Stimulated activated CD8-positive, alpha-beta memory T cell treated with anti-CD3 and anti-CD28 coated beads, Interleukin-15, amount 100 ng/mL, for 24 hours (primary cell): ENCODE measurements at places on chromosomes 5 and 9.

- no peak for DNase-seq
Observed at GRCh38 chr9:2479056-2479565, 142.5 kb upstream of the VLDLR start.

GRCh38 chr5:72661405-72661804 is 154.2 kb upstream of the ZNF366 start:
- no peak for DNase-seq

GRCh38 chr5:116517488-116517887 is 57.1 kb downstream of the SEMA6A start:
- no peak for DNase-seq

- DNase-seq, result no peak
Observed at GRCh38 chr5:68459093-68459809, 243.7 kb downstream of the PIK3R1 start.

DNA sequence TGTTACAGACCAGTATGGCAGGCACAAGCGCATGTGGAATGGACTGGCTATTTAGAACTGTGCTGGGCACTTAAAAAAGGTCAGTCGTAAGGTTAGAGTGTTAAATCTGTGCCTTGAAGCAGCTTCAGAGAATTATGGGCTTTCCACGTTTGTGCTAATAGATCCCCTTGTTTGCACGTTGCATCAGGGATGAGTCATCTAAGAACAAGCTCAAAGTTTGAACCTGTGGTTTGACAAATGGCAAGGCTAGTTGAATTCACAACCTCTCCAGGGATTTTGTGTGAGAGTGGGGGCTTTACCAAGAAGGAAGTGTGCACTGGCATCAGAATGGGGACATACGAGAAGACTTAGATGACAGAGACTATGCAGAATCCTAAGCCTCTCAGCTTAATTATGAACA is 249.6 kb downstream of the IRX1 start:
- DNase-seq, result no peak

GRCh38 chr9:31137176-31138160 is 1247.0 kb upstream of the ACO1 start:
- no peak for DNase-seq

GRCh38 chr9:93612052-93612795 is 35.8 kb downstream of the PHF2 start:
- no peak for DNase-seq

- DNase-seq, result no peak
Observed at GRCh38 chr9:91037511-91038482, 236.2 kb downstream of the SYK start.

- no peak for DNase-seq
Observed at GRCh38 chr5:72647806-72648205, 140.6 kb upstream of the ZNF366 start.

- DNase-seq, result no peak
Observed at GRCh38 chr5:21654-22233, 70.2 kb upstream of the PLEKHG4B start.

- no peak for DNase-seq
Observed at GRCh38 chr5:37208883-37209797, 40.0 kb downstream of the CPLANE1 start.

- DNase-seq, result no peak
Observed at GRCh38 chr9:104914466-104914865, 13.5 kb downstream of the ABCA1 start.

GRCh38 chr5:73022471-73023169 is 66.8 kb downstream of the FCHO2 start:
- DNase-seq, result no peak

DNA sequence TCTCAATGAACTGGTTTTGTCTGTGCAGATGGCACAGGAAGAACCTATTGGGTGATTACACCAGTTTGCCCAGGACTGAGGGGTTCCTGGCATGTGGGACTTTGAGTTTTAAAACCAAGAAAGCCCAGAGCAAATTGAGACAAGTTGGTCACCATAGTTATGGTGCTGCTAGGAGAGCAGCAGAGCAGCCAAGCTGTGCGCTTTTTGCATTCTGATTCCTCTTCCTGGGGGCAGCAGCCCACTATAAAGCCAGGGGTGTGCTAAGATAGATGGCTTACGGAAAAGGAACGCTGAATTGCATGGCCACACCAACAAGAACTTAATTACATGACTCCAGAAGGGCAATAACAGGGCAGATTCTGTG is 49.7 kb downstream of the TIMD4 start:
- DNase-seq, result no peak

GRCh38 chr9:15136646-15137045 is 170.4 kb downstream of the TTC39B start:
- no peak for DNase-seq

DNA sequence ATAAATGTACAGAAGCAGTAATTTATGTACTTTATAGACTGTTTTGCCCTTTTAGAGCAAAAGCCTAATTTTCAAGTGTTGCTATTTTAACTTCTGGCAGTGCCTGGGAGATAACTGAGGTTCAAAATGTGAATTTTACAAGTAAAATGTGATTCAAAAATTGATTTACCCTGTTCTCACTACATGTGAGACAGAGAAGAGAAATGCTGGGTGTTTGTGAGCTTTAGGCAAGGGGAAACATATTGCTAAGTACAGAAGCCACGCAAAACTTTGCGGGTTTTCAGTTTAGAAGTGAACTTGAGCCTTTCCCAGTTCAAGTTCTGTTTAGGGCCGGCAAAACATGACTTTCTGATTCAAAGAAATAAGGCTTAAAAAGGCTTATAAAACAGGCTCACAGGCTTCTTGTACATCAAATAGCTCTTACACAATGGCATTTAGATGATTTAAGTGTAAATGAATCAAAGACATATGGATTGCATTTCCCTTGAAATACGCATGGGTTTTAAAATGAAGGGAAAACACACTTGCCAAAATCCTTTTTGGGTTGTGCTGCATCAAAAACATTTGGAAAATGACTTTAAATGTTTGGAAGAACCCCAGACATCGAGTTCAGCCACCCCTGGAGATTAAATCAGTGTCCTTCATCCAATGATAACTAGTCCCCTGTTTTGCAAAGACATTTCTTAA is 370.8 kb upstream of the MEF2C start:
- no peak for DNase-seq

GRCh38 chr9:9170439-9171134 is 1371.0 kb upstream of the DMAC1 start:
- no peak for DNase-seq

DNA sequence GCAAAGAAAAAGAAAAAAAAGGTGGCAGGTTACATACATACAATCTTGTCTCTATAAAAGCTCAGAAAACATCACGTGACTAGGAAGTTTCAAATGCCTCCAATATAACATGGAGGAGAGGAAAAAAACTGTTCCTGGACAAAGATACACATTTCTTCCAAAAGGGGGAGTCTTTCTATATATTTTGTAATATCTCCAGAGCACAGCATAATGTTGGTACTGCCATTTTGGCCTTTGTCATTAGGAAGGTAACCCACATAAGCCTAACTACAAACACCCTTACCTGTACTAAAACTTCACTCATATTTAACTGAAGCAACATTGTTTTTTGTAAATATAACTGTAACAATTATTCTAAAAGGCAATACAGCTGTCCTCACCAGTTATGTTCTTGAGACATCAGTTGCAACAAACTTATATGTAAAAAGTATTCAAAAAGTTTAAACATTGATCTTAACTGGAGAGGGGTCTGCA is 1.2 kb upstream of the BTF3 start:
- DNase-seq, result no peak

DNA sequence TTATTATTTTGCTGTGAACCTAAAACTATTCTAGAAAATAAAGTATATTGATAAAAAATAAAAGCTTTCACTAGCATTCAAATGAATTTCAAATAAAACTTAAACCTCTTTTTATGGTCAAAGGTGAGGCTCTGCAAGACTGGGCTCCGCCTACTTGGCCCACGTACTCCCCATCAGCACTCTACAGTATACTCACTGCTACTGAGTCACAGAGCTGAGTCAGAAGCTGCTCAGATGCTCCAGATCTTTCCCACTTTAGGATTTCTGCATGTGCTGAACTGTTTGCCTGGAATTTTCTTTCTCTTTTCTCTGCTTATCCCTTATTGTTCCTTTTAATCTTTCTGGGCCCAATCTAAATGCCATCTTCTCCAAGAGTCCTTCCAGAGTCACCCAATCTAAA is 331.9 kb upstream of the CCNG1 start:
- no peak for DNase-seq

- no peak for DNase-seq
Observed at GRCh38 chr5:89120719-89121118, 237.7 kb upstream of the MEF2C start.

DNA sequence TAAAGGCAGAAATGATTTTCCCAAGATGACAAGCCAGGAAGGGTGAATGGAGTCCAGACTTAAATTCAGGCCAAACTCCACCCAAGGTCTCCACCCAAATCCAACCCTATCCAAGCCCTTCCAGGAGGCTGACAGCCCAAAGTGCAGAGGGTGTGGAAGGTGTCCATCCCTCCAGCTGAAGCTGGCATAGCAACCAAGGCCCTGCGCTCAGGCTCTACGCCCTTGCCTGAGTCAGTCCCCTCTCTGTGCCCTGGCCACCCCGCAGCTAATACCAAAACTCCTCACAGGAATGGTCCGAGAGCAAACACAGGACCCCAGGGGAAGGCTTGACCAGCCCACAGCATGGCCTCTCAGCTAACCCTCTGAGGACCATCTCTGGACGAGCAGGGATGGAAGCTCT is 2.1 kb downstream of the SEPTIN8 start:
- no peak for DNase-seq

- no peak for DNase-seq
Observed at GRCh38 chr5:54492178-54492577, 25.4 kb upstream of the SNX18 start.

DNA sequence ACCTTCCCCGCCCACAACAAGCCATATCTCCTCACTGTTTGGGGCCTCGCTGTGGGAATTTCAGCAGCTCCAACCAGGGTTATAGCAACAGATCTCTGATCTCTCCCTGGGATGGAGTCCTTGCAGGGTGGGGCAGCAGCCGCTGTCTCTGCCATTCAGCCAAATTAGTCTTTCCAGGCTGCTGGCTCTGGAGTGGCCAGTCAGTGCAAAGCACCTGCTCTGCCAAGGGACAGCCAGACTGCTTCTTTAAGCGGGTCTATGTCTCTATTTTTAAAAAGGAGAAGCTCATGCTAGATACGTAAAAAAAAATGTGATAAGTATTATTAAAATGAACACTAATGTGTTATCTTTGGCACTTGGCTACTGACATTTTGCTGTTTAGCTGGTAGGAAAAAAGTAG is 380.2 kb downstream of the CDH10 start:
- no peak for DNase-seq

GRCh38 chr9:13431222-13431536 is 151.7 kb upstream of the MPDZ start:
- DNase-seq, result no peak

DNA sequence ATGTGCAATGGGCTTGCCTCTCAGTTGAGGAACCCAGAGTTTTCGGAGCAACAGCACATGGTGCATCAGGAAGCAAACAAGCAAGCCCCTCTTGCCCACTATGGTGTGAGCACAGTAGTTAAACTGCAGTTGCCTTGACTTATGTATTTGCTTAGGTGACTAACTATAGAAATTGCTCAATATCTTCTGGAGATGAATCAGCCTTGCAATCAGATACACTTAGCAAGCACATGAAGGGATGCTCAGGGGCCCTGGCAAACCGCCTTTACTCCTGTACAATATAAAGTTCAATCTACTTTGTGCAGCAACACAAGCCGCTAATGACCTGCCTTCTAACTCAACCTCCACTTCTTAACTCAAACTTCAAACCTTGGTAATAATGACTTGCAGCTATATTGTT is 581.7 kb upstream of the RIOK2 start:
- DNase-seq, result no peak

- no peak for DNase-seq
Observed at GRCh38 chr5:168743617-168744016, 164.4 kb upstream of the PANK3 start.

DNA sequence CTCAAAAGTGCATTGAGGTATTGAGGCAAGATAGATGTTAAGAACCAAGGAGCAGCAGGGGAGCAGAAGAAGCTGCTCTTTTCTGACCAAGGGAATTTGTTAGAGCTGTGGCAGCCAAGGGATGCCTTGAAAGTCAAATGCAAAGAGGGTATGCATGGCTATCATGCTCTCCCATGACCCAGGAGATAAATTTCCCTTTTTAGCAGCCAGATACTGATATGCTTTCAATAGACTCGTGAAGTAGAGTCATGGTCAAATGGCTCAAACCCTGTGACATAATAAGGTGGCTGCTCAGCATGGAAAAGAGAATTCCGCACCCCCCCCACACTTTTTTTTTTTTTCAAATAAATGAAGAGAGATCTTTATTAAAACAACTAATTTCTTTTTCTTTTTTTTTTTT is 180.9 kb upstream of the ACTBL2 start:
- no peak for DNase-seq

DNA sequence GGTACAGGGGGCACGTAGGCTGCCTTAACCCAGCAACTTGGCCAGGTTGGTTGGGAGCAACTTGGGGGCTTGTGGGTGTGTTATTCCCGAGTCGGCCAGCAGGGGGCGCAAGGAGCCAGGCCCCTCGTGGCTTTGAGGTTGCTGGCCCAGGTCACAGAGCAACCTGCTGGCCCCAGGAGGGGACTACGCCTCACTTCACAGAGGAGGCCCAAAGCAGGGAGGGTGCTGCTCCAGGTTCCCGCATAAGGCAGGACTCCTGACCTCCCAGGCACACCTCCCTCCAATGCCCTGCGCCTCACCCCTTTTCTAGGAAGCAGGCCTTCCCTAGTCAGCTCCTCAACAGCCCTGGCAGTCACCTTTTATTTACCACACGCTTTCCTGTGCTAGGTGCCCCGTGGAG is 18.1 kb downstream of the KYAT1 start:
- peak; percentile 84 for DNase-seq

- no peak for DNase-seq
Observed at GRCh38 chr5:155983954-155984353, 343.0 kb upstream of the SGCD start.

DNA sequence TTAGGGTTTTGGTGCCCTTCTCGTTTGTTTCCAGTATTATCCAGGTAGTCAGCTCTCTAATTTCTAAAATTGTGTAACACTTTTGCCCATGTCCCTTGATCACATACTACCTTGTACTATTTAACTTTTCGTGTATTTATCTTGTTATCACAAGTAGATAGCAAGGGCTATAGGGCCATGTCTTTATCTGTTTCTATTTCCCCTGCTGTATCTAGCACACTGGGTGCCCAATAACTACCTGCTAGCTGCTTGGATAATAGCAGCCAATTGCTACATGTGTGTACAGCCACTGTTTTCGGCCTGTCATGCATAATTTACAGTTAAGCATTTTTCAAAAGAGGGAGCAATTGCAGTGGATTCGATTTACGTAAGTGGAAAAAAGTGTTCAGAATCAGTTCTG is 64.8 kb upstream of the TNFAIP8 start:
- DNase-seq, result no peak

DNA sequence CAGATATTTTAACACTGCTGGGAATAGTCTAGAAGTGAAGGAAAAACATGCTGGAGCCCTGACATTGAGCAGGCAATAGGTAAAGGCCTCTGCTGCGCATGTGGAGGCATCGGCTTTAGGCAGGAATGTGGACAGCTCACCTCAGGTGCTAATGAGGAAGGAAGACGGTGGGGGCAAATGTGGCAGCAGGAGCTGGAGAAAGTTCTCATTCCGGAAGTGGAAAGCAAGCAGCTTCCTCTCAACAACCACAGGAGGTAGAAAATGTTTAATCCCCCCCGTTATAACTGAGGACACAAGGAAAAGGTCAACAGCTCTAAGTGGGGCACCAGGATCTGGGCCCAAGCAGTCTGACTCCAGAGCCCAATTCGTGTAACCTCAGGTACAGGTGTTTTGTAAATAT is 7.6 kb upstream of the RPS14 start:
- DNase-seq, result no peak

- no peak for DNase-seq
Observed at GRCh38 chr9:131642496-131643083, 97.3 kb downstream of the PRRT1B start.

GRCh38 chr9:3708751-3709150 is 182.9 kb upstream of the RFX3 start:
- DNase-seq, result no peak
